ENCODE measurements at places on chromosomes 5 and 9.

GRCh38 chr5:36876965-36877666 is 547 bp downstream of the NIPBL start:
- peak; percentile 80 for DNase-seq

DNA sequence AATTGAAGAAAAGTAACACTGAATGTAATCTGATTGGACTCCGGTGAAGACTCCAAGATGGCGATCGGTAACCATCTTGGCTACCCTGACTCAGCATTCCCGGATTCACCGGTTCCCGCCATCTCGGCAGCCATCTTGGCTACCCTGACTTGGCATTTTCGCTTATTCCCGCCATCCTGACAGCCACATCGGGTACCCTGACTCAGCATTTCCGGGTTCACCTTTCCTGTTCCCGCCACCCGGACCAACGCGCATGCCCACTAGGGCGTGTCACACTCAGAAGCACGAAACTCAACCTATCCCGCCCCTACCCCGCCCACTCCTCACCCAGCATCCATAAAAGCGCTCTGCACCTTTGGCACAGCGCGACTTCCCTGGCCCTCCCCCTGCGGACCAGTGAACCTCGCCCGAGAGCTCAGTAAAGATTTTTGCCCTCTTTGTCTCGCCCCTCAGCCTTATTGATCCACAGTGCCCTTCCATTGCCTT is 17.2 kb downstream of the SPTLC1 start:
- no peak for DNase-seq

GRCh38 chr5:37037840-37038239 is 161.3 kb downstream of the NIPBL start:
- DNase-seq: no peak

- DNase-seq: no peak
Observed at GRCh38 chr5:118988866-118989180, 476 bp upstream of the DTWD2 start.

- no peak for DNase-seq
Observed at GRCh38 chr5:123207852-123208251, 118.8 kb downstream of the PRDM6 start.

- peak; percentile 23 for DNase-seq
Observed at GRCh38 chr9:91258451-91258850, 103.3 kb downstream of the AUH start.

DNA sequence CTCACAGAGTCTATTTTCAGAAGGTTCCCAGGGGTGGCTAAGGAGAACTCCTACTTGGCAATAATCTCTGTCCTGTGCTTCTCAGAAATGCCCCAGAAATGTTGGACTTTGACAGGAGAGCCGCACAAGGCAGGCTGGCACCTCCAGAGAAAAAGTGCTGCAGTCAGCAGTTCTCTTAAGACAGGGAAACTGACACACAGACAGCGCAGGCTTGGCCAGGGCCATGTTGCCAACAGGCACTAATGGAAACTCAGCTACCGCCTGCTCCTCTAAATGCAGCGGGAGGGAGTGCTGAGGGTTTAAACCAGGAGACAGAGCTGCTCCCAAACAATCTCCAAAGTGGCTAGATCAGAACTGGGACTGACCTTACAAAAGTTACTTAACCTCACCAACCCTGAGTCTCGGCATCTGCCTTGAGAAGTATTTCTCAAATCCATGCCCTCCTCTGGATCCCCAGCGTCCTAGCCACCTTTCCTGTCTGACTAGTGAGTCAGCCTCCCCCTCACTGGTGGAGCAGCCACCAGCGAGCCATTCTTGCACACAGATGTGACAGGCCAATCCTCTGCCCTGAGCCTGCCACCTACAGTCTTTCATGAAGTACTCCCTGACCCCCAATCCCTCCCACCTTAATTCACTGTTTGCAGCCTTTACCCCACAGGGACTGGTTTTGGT is 186.4 kb downstream of the CDK5RAP2 start:
- no peak for DNase-seq

GRCh38 chr5:73947906-73948640 is 322.1 kb downstream of the ARHGEF28 start:
- no peak for DNase-seq

DNA sequence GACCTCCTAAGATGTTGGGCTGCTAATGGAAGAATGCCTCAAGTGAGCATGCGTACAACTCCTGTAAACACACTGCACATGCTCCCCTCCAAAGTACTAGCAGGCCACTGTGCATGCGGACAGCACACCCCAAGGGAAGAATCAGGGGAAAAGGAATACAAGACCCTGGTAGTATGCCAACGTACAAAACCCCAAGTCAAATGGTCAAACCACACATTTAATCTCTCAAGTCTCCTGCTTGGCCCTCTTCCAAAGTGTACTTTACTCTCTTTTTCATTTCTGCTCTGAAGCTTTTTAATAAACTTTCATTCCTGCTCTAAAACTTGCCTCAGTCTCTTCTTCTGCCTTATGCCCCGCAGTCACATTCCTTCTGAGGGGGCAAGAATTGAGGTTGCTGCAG is 466.4 kb downstream of the DMRTA1 start:
- no peak for DNase-seq

DNA sequence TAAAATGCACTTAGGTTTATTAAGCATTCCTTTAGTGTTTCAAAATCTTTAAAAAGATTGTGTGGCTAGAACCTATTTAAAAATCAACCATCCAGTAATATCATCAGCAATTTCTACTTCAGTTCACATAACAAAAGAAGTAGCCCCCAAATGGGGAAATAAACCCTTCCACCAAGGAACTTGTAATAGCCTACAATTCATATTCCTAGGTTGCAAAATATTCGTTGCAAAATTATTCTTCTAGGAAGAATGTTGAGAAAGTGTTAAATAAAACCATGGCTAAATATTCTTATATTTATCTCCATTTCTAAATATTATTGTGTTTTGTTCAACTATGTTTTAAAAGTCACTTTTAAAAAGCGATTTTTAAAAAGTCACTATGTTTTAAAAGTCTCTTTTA is 177.9 kb upstream of the PRLR start:
- DNase-seq: no peak

- DNase-seq: no peak
Observed at GRCh38 chr9:126615245-126615790, 1.6 kb downstream of the LMX1B start.

- no peak for DNase-seq
Observed at GRCh38 chr9:107394264-107394663, 95.3 kb downstream of the KLF4 start.

GRCh38 chr5:139821806-139822552 is 26.4 kb downstream of the PSD2 start:
- DNase-seq: no peak

- peak; percentile 51 for DNase-seq
Observed at GRCh38 chr9:136791516-136792276, 552 bp downstream of the TMEM141 start.

DNA sequence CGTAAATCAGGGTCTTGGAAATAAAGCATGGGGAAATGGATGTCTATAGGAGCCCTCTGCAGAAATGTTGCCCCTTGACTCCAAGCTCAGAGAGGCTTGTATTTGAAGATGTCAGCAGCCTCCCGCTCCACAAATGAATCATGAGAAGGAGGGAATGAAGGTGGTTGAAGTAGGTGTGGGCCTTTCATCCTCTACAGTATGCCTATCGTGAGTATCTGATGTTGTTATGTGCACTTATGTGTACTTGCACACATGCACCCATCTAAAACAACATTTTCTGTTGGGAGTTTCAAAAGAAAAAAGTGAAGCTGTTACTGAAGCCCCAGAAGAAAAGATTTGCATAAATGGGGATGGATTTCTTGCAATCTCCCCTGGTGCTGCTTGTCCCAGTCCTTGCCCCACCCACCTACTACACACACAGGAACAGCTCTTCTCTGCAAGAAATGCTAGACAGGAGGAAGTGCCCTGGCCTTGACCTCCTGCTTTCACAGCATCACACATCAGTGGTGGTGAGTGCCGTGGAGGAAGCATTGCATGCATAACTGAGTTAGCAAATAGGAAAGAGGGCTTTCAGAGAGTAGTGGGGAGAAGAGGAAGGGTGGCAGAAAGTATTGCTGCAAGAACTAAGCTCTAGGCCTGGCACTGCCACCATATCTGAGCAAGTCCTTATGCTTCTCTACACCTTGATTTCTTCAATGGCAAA is 156.1 kb downstream of the SNX18 start:
- peak; percentile 78 for DNase-seq

All from bone marrow (tissue), 2 donors.